Coronary artery (tissue), 2 donors: ENCODE measurements at places on chromosomes 13 and 19.

DNA sequence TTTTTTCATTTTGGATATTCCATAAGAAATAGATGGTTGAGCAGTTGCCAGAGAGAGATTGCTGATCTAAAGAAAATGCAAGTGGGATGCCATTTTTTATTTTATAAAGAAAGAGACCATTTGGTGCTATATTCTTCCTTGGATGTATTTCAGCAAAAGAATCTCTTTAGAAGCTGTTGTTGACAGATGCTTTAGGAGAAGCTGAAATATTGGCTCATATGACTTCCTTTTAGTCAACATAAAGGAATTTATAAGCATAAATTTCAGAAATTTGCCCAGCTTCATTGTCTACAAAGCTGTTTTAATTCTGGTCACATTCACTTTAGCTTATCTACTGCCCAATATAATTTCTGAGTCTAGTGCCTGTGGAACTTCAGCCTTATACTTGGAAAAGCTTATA lies 36.9 kb downstream of the POLR1D start:
- no peak for DNase-seq

DNA sequence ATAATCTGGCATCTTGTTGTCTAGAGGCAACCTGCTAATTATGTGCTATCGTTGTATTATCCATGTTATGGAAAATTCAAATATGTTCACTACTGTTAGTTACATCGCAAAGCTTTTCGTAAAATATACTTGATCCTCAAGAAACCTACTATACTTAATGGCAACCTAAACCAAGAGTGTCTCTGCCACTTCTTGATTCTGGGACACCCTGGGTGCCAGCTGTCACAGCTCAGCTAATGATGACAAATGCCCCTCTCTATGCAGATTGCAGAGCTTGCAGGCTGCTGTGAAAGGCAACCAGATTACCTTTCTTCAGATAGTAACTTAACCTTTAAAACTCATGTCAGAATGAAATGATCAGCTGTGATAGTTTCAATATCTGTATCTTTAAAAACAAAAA lies 8.9 kb upstream of the MAB21L1 start:
- no peak for DNase-seq

DNA sequence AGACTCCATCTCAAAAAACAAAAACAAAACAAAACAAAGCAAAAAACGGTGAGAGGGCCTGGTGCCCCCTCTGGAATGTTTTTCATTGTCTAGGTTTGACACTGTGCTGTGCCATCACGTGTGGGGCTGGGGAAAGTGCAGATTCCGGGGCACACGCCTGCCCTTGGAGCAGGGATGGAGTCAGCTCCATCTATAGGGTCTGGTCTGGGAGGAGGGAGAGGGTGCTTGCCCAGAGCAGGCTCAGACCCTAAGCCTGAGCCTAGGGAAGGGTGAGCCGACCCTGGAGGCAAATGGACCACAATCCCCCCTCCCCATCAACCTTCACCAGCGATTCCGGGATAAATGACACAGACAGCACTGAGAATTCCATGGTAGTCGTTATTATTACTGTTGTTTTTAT lies 10.9 kb upstream of the ZBTB32 start:
- no peak for DNase-seq

DNA sequence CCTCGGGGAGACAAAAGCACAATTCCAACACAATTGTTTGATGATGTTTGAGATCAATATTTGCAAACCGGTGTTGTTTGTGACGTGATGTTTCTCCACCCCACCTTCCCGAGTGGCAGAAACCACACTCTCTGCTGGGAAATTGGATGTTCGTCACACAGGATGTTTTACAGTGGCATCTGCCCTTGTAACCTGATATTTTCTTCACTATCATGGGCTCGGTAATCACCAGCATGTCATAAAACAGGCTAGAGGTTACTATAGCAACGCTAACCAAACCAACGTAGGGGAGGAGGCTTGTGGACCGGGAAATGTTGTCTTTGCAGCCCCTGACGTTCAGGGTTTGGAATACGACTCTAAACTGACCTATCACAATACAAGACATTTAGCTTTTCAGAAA lies 454.5 kb downstream of the IRS2 start:
- no peak for DNase-seq

- DNase-seq: no peak
Measured at GRCh38 chr19:15869873-15870272, 28.0 kb downstream of the CYP4F2 start.

GRCh38 chr19:14073261-14073924 lies 807 bp downstream of the MISP3 start:
- DNase-seq: no peak

GRCh38 chr13:99357941-99358340 lies 50.7 kb upstream of the GPR183 start:
- DNase-seq: no peak

GRCh38 chr13:45674908-45675307 lies 27.2 kb upstream of the CBY2 start:
- no peak for DNase-seq

- DNase-seq: no peak
Measured at GRCh38 chr13:112669881-112670499, 19.8 kb upstream of the ATP11A start.

DNA sequence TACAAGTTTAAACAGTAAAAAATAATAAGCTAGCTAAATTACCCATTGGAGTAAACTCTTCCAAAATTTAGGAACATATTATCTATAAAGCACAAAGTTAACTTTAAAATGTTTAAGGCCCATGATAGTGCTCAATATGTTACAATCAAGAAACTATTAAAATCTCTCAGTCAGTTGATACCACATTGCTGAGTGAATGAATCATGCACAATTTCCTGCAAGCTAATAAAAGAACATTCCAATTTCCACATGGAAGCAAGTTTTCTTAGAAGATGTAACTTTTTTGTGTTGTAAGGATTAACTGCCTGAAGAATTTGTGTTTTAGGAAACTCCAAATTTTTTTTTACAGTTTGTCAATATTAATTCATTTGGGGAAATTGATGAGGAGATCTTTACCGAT lies 666.6 kb downstream of the SLITRK1 start:
- DNase-seq: no peak

DNA sequence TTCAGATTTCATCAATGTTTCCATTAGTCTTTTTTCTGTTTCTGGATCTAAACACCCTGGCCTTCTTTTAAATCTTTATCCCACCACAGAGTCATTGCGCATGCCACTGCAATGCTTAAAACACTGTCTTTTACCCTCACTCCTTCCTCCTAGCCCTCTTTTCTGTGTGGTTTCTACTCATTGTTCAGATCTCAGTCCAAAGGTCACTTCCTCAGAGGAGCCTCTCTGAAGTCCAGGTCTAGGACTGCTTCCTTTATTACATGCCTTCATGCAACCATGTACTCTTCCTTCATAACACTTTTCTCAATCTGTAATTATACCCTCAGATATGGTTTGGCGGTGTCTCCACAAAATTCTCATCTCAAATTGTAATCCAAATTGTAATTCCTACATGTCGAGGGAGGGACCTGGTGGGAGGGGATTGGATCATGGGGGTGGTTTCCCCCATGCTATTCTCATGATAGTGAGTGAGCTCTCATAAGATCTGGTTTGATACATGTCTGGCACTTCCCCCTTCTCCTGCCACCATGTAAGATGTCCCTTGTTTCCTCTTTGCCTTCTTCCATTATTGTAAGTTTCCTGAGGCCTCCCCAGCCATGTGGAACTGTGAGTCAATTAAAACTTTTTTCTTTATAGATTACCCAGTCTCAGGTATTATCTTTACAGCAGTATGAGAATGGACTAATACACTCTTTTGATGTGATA lies 808.9 kb downstream of the DIAPH3 start:
- DNase-seq: no peak

- DNase-seq: no peak
Measured at GRCh38 chr13:29421118-29421517, 174.4 kb downstream of the SLC7A1 start.

DNA sequence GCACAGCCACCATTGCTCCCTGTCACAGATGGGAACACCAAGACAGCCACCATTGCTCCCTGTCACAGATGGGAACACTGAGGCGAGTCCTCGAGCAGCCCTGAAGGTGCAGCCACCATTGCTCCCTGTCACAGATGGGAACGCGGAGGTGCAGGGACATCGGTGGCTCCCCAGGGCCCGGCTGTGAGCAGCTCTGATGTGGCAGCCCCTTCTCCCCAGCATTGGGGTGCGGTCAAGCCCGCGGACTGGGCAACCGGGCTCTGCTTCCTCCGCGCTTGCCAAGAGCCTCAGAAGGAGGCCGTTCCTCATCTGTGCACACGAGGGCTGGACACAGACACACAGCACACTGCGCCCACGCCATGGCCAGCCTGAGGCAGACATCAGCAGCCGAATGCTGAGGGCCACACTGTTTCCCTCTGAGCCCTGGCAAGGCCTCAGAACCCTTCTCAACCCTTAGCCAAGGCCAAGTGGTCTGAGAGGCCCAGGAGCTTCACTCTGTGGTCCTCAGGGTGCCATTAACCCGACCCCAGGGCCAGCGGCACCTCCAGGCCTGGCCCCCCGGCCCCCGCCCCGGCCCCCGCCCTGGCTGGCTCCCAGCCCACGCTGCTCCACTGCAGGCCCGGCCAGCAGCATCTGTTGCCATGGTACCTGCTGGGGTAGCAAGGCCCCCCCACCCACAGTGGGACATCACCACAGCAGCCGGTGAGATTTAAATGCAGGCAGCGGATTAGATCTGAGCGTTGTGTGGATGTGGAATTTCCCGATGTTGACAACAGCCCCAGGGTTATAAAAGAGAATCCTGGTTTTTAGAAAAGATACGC lies 18.4 kb downstream of the C2CD4C start:
- no peak for DNase-seq

GRCh38 chr13:98664047-98664446 lies 87.1 kb upstream of the STK24 start:
- no peak for DNase-seq
